ENCODE measurements at places on chromosomes 5 and 9.

DNA sequence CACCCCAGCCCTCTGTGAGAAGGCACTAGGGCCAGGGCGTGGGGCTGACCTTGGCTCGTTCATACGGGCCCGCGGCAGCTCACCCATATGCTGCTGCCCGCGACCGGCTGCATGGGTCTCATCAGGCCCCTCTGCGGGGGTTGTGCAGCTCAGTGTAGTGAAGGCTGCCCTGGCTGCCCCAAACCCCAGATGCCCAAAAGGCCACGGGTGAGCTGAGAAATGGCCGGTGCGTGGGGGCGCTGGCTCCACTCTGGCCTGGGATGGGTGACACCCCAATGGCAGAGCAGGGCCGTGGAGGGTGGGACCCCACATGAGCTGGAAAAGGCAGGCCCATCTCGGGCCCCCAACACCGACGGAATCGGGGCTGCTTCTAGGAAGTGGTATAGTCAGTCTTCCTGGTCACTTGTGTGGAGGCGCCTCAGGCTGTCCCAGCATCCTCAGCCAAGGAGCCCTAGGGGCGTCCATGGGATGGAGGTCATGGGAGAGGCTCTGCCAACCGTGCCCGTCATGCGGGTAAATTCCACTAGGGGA is 19.4 kb upstream of the LRRC14B start:
- no peak for DNase-seq

DNA sequence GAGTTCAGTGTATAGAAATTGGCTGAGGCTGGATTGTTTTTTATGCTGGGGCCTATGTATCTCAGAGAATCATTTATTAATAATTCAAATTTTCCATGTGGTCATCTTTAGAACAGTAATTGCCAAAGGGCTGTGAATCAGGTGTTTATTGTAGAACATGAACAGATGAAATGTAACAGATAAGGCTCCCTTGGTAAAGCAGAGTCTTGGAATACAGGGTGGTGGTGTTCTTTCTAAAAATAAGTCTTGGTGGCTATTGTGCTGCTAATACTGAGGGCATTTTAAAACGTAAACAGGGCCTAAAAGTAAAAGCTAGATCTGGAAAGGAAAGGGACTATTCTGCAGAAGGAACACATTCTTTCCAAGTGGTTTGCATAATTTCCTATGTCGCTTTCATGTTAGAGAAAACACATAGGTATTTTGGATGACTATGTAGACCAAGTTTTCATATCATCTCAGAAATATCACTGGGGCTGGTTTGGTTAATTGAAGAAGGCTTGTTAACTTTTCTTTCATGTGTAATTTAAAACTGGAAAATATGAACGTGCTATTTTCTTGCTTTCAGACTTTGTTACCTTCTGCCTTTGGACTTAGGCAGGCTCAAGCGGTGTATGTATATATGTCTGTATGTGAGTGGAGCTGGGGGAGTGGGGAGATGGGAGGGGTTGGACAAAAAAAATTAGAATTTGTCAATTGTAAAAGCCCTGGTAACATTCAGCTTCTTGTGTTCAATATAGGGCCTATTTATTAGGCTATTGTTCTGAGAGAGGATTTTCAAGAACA is 119.9 kb upstream of the ANKRD55 start:
- no peak for DNase-seq

GRCh38 chr9:134367791-134368490 is 41.7 kb downstream of the RXRA start:
- no peak for DNase-seq

GRCh38 chr5:143717400-143717799 is 94.6 kb upstream of the HMHB1 start:
- DNase-seq, result no peak

GRCh38 chr9:15176836-15177235 is 130.2 kb downstream of the TTC39B start:
- DNase-seq, result no peak

DNA sequence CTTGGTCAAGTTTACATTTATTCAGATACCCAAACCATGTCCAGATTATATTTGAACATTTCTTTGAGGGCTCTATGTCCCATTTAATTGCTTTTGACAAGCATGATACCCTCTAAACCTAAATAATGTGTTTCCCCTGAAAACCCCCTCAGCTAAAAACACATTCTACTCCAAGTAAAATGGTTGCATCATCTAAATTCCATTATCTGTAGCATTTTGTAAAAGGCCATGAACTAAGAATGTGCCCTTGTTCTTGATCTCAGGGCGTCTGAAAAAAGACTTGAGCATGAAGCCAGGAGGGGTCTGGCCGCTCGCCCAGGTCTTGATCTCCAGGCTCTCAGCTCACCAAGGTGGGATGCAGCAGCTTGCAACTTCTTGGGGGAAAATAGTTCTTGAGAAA is 53.5 kb upstream of the ERCC6L2 start:
- no peak for DNase-seq
